SIG-M5 (cell line): ENCODE measurements at places on chromosomes 2 and 18.

DNA sequence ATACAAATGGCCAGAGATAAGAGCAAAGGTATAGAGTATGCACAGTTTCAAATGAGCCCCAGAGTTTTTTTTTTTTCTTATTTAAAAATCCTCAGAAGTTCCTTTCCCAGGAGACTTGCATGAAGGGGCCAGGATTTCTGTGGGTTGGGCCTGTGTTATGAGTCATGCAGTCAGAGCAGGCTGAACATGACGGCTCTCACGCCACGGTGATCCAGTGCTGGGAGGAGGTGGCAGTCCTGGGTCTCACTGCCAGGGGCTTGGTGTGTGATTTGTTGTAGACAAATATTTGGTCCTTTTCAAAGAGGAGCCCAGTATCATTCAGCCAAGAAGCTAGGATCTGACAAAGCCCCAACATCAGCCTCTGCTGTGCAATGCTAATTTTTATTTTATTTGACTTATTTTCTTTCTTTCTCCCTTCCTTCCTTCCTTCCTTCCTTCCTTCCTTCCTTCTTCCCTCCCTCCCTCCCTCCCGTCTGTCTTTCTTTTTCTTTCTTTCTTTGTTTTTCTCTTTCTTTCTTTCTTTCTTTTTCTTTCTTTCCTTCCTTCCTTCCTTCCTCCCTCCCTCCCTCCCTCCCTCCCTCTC lies 10.4 kb upstream of the KCNE4 start:
- DNase-seq, result no peak

- no peak for DNase-seq
These were observed 49.2 kb upstream of the CDH20 start for GRCh38 chr18:61284039-61284438.

DNA sequence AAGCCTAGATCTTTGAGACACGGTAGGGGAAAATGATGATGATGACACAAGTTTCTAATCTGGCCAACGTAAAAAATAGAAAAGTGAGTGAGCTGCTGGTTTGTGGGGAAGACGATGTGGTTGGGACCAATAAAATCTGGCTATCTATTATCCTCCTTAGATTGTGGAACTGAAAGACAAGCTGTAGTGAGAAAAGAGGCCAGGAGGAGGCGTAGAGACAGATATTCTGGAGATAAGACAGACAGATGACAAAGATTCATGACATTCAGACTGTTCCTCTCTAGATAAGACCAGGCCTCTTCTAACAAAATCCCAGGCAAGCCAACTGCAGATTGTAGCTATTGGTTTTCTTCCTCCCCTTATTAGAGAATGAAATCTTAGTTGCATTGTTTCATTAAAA lies 376.3 kb upstream of the UBE2E3 start:
- no peak for DNase-seq

- DNase-seq, result no peak
These were observed 473.1 kb upstream of the TCF4 start for GRCh38 chr18:56060967-56061541.

DNA sequence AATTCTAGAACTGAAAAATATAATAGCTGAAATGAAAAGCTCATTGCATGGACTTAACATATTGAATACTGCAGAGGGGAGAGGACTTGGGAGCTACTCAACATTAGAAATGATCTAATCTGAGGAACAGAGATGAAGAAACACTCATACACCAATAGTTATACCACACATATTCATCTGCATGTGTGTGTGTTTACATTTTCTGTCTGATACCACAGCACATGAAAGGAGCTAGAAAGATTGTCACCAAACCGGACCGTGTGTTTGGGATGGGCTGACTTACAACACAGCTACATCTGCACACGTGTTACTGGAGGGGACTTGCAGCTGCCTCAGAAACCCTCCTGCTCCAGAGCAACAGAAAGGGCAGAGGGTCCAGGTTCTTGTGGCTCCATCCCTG lies 47.8 kb downstream of the PXDN start:
- no peak for DNase-seq

- DNase-seq, result no peak
These were observed 183.3 kb upstream of the DOK6 start for GRCh38 chr18:69217196-69218000.

GRCh38 chr18:4024702-4025101 lies 430.4 kb downstream of the DLGAP1 start:
- DNase-seq, result no peak

- no peak for DNase-seq
These were observed 2.2 kb downstream of the MPP4 start for GRCh38 chr2:201696151-201696659.

DNA sequence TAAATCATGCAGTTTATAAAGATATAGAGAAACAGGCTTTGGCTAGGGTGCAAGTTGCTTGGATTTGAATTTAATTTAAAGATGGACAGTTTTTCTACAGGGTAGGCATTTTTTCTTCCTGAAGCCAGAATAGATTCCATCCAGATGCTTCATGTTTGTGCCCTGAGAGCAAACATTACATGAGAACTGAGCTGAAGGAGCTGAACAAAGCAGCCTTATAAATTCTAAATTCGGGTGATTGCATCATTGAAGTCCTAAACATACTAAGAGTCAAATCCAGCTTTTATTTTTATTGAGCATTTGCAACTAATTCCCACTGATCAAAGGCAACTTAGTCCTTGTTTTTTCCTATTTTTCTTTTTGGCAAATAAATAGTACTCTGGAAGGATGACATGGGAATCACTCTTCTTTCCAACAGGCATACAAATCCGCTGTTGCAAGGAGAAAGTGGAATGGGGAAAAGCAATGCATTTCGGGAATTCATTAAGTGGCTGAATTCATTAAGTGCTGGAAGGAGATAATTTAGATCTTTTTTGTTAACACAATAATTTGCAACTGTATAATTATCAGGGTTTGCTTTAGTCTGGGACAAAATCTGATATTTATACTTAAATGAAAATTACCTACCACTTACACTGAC lies 828.0 kb downstream of the SLC4A3 start:
- no peak for DNase-seq

- peak; percentile 92 for DNase-seq
These were observed 36.4 kb downstream of the STK39 start for GRCh38 chr2:168210895-168211570.

DNA sequence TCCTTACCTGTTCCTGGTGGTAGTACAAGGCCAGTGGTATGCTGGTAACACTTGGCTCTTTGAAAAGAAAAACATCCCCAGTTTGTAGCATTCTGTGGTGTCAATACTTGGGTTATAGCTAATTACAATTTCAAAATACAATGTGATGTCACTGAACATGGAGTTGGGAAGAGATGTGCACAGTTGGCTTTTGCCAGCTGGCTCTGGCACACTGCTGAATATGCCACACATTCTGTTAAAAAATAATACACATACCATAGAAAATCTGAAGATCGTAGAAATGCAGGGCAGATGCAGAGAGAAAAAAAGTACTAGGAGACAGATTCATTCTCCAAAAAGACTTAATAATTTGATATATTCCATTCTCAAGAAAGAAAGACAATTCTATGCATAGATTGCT lies 101.5 kb downstream of the TACR1 start:
- DNase-seq, result no peak

- DNase-seq, result no peak
These were observed 55.9 kb downstream of the TMEM185B start for GRCh38 chr2:120167272-120167671.

DNA sequence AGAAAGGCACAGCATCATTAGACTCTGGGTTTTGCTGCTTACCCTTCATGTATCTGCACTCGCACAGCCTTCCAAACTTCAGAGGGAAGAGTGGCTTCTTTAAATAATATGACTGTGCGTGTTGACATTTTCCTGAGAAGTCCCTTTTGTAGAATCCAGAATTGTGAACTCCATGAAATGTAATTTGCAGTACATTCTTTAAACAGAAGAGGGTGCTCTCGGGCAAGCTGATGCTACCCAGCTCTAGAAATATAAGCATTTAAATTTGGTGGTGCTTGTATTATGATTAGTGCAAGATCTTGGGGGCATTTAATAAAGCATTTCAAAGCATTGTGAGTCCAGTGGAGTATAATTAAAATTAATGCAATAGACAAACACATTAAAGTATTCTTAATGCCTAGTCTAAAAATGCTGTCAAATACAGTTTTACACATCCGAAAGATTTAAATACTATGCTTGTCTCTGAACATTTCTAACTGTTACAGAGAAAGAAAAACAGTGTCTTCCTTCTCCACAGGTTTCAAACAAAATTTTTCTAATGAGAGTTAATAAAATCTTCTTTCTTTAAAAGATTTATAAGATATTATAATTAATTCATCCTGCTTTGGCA lies 17.3 kb upstream of the GTF2A1L start:
- DNase-seq, result no peak

DNA sequence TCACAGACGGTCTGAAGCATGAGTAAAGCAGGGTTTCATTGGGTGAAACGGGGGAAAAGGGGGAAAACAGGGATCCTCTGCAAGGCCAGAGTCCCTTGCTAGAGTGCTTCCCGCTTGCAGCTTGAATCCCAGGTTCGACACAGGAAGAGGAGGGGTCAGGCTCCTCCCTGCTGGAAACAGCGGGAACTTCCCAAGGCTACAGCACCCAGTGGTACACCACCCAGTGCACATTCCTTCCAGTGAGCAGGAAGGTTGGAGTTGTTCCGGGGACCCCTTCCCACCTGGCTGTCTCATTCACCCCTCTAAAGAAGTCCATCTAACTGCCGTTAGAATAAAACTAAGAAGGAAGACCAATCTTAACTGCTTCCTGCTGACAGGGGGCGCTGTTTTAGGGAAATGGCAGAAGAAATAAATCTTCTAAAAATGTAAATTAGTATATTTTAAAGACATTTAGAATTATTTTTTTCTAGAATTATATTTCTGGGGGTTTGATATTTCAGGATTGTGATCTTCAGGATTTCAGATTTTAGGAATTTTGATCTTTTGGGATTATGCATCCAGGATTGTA lies 230.9 kb downstream of the RBM43 start:
- DNase-seq, result no peak

- no peak for DNase-seq
These were observed 52.9 kb downstream of the ADI1 start for GRCh38 chr2:3466482-3466863.

- DNase-seq, result no peak
These were observed 10.7 kb upstream of the ADCY3 start for GRCh38 chr2:24930768-24931167.

DNA sequence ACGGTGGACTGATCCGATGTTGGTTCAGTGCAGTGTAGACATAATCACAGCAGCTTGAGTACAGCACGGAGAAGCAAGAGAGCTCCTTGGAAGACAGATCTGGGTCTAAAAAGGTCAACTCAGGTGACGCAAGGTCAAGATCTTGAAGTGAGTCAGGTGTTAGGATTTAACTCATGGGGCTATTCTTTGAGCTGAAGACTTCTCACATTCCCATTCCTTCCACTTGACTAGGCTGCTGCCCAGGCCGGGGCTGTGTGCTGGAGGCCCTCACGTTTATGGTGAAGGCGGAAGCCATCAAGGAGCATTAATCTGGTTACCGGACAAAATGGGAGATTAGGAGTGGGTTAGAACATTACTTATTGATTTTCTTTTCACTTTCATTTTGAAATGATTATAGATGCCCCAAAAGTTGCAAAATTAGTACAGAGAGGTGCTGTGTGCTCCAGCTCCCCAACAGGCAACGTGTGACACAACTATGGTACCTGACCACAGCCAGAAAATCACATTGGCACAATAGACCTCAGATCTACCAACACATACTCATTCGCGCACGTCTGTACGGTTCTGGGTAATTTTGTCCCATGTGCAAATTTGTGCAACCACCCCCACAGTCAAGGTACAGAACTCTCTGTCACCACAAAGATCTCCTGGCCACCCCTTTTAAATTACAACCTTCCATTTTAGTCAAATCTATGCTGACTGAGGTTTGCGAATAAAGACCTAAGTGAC lies 77.6 kb upstream of the SEC11C start:
- DNase-seq, result no peak

DNA sequence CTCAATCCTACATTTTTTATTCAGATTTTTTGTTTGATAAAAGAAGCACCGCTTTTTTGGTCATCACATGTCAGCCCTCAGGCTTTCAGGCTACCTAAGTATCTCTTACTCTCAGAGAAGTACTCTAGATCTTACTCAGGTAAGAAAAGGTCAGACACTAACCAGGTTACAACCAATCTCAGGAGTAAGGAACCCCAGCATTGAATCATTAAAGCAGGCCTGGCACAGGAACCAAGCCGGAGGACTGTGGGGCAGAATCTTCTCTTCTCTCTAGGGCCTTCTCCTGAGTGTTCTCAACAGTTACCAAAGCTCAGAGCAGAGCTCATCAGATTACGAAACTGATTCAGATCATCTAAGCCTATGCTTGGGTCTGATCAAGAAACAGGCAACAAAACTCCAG lies 28.2 kb downstream of the RBMS1 start:
- DNase-seq, result no peak

DNA sequence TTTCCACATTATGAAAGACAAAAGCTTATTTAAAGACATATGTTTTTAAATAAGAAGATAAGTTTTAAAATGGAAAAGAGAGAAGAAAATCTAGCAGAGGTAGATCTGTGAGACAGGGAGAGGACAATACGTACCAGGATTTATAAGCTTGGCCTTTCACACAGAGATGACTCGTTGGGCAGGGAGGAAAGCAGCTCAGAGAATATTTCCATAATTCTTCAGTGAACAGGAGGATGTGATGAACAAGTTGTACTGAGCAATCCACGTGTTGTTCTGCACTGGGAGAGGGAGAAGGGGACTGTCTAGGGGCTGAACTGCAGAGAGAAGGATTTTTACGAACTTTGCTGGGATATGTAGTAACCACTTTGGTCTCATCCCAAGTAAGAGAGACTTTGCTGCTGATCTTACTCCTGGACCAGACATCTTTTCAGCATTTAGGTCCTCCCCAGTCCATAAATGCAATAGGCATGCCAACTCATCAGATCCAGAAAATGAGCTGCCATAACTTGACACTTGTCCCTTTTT lies 162.5 kb upstream of the SETBP1 start:
- no peak for DNase-seq

GRCh38 chr2:38751596-38752410 lies 642 bp upstream of the SRSF7 start:
- DNase-seq, result no peak

GRCh38 chr2:20177556-20178248 lies 47.2 kb downstream of the SDC1 start:
- no peak for DNase-seq
